ENCODE measurements at places on chromosomes 5 and 9.

DNA sequence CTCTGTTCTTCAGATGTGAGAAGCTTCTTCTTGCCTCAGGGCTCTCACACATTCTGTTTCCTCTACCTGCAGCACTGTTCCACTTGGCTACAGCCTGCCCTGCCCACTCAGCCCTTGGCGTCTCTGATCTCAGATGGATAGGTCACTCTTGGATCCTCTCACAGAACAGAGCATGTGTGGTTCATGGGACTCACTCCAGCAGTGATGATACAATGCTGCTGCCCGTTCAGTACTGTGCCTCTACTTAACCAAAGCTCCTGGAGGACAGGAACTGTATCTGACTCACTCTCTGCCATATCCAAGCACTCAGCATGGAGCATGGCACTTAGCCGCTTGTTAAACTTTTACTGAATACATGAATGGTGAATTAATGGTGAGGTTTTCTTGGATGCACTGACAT is 3.4 kb upstream of the SPINK4 start:
- DNase-seq, result no peak

DNA sequence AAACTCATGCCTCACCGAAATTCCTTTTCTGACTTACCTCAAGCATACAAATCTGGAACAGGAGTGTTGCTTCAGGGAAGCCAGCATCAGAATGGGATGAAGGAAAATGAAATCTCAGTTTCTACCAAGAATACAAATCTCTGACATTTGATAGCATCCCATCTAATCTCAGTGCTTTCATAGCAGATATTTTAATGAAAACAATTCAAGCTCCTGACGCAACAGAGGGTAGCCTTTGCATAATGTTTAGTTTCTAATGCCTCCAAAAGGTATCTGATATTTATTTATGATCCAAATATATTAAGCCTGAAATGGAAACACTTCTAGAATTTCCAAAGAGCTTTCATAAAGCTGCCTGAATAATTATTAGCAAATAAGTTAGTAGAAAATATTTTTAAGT is 251.4 kb downstream of the DEPDC1B start:
- no peak for DNase-seq

- no peak for DNase-seq
These were observed 25.2 kb downstream of the GFI1B start for GRCh38 chr9:133003671-133004090.

GRCh38 chr9:99628285-99628684 is 193.4 kb upstream of the NR4A3 start:
- DNase-seq, result no peak

DNA sequence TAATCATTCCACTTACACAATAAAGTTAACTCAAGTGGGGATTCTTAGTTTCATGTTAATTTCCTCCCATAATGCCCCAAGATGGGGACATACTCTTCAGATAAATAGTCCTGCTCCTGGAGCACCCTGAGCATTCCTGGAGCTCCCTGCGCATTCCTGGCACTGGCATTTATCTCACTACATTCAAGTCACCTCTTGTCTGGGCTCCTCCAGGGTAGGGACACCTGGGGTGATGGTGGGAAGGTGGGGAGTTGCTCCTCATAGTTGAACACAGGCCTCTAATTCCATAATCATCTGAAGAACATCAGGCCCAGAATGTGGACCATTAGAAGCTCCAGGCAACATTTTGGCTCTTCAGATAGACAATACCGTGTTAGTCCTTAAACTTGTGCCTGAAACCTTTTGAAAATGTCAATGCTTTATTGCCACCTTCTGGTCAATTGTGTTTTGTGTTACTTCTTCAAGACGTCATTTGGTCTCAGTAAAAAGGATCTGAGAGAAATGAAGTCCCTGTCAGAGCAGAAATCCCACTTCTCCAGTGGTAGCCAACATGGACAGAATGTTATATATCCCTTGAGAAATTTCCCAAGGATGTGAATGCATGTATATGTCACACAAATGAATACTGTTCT is 14.2 kb upstream of the AGGF1 start:
- no peak for DNase-seq

DNA sequence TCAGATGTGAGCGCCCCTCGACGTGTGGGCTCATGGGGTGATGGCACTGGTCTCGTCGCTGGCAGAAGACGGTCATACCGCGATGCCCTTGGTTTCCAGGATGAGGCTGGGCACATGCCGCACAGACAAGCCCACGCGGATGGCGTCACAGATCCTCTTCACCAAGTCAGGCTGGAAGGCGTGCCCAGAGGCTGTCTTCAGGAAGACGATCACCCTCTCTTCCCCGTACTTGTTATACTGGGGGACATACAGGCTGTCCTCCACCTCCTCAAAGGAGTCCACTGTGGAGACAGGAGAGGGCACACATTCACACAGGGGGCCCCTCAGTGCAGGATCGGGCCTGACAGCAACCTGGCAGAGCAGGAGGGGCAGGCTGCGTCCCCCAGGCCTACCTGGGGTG is 41.9 kb upstream of the ZNF354A start:
- no peak for DNase-seq

DNA sequence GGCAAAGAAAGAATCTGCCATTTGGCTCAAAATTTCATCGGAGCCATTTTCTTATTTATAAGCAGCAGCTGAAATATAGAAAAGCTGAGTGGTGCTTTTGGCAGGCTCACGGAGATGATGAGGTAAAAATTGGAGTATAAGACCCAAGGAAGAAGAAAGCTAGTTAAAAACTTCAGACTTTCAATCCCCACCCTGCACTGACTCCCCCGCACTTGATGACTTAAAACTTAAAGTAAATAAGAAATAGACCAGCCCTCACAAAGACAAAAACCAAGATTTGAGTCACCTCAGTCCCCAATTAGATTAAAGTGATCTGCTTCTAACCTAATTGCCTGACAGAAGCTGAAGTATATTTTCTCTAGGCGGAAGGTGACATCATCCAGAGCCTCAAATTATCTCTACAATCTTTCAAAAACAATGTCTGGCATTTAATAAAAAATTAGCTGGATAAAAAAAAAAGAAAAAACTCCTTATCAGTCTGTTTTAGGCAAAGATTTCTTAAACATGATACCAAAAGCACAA is 124.0 kb upstream of the PJA2 start:
- no peak for DNase-seq

- DNase-seq, result no peak
These were observed 280.4 kb downstream of the MEF2C start for GRCh38 chr5:88602584-88602983.

All from NCI-H1092 treated with DMSO at 0.1 percent for 48 hours (cell line).